ENCODE measurements at places on chromosomes 5 and 9.

DNA sequence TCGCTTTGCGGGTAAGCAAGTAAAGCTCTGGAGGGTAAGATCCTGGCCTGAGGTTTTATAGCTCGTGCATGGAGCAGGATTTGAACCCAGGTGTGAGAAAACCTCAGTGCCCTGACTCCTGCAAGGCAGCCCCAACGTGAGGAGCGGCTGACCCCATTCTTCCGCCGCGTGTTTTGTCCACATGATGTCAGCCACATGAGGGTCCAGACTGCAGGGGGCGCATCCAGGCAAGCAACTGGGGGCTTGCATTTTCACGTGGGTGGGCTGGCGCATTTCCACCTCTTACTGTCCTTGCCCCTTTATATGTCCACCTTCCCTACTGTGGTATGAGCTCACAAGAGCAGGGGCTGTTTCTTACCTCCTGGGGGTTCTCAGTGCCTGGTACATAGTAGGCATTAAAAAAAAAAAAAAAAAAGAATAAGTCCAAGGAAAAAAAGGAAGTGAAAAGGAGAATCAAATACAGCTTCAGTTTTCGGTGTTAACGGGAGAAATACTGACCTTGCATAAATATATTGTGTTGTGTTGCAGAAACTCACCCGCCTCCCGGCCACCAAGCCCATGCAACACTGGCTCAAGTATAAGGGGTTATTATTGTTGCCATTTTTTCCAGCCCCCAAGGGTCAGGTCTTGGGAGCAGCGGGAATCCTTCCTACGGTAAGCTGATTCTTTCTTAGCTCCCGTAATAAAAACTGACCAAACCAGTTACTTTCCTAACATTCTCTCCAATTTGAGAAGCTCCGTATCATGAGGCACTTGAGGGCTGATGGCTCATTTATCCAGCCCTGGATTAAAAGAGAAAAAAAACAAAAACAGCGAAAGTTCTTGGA, 15.0 kb downstream of the TLX3 start:
- DNase-seq = no peak

DNA sequence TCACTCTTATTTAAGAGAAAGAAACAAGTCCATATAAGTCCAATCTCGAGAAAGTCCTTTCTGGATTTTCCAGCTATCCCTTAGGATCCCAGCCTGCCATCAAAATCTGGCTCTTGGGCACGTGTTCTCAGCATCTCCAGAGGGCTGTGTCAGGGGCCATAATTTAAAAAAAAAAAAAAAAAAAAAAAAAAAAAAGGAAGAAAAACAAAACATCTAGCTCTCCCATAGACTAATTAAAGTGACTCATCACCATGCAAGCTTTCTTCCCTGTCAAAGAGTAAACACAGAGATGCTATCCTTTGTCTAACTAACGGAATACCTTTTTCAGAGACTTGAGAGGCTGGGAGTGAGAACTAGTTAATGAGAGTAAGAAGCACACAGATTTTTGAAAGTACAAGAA, 44.9 kb upstream of the MYO10 start:
- no peak for DNase-seq

DNA sequence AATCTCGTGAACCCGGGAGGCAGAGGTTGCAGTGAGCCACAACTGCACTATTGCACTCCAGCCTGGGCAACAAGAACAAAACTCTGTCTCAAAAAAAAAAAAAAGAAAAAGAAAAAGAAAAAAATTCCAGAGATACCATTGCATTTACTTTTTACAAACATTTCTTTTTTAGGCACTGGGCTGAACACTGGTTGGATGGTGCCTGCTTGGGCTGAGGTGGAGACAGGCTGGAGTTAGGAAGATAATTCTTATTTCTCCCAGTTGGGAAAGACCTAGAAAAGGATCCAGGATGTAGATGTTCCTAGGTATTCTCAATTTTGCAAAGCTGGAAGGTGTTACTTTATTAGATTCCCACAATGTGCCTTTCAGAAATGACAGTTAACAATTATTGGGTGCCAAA, 49.9 kb upstream of the JMY start:
- DNase-seq = no peak

DNA sequence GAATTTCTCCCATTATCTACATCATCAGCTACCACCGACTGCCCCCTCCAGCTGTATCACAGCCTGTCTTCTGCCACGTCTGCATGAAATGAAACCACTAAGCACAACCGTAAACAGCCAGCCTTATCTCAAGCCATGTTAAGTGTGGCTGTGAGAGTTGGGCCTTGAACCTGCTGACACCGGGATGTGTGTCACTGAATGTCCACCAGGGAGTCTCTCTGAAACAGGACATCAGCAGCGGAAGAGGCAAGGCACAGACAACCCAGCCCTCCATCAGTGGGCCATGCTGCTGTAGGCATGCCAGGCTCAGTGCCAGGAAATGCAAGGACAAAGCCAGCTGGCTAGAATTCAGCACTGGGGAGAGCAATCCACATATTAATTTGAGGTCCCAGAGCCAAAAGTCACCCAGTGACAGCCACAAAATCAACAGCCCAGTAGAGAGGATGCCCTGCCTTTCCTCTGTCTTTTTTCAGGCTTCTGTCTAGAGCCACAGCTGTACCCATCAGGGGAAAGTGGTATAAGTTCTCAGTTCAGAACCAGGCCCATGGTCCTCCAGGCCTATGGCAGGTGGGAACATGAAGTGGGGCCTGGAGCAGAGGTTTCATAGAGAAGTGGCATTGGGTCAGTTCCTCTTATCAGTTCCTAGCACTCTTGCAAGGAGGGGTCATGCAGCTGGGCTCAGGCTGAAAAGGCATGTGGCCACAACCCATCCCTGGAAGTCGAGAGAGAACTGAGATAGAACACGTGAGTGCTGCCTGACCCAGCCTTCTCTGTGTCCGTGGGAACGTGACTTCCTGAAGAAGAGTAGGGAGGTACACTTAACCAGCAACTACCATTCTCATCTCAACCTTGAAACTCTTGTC, 199.4 kb downstream of the ESM1 start:
- no peak for DNase-seq

DNA sequence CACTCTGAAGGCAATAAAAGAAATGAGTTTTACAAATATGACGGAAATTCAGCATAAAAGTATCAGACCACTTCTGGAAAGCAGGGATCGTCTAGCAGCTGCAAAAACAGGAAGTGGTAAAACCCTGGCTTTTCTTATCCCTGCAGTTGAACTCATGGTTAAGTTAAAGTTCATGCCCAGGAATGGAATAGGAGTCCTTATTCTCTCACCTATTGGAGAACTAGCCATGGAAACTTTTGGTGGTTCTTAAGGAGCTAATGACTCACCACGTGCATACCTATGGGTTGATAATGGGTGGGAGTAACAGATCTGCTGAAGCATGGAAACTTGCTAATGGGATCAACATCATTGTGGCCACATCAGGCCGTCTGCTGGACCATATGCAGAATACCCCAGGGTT, 93.5 kb upstream of the RGMB start:
- no peak for DNase-seq

DNA sequence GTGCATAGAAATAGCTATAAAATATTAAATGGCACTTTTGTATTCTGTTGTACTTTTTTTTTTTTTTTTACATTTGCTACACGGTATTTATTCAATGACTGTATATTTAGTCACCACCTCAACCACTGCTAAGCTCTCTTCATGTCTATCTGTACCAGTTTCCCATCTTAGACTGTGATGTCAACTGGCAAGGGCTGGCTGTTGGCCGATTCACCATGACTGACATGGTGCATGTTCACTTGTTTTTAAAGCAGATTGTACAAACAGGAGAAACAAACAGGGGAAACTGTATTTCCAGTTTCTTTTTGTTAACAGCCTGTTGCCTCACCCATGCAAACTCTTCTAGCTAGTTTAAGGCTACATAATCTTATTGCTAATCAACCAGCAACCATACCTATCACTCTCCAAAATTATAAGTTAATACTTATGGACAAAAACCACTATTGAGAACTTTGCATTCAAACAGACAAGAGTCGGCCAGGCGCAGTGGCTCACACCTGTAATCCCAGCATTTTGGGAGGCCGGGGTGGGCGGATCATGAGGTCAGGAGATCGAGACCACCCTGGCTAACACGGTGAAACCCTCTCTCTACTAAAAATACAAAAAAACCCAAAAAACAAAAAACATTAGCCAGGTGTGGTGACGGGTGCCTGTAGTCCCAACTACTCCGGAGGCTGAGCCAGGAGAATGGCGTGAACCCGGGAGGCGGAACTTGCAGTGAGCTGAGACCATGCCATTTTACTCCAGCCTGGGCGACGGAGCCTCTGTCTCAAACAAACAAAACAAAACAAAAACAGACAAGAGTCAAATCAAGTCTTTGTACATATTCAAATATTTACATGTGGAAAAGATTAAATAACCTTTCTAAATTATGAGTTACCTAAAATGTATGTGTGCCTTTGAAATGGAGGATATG, 13.2 kb downstream of the ZFAND5 start:
- DNase-seq = no peak

- DNase-seq = no peak
Observed at GRCh38 chr5:172107571-172107970, 80.5 kb downstream of the STK10 start.

- DNase-seq = no peak
Observed at GRCh38 chr9:71895955-71896354, 15.0 kb downstream of the ABHD17B start.

DNA sequence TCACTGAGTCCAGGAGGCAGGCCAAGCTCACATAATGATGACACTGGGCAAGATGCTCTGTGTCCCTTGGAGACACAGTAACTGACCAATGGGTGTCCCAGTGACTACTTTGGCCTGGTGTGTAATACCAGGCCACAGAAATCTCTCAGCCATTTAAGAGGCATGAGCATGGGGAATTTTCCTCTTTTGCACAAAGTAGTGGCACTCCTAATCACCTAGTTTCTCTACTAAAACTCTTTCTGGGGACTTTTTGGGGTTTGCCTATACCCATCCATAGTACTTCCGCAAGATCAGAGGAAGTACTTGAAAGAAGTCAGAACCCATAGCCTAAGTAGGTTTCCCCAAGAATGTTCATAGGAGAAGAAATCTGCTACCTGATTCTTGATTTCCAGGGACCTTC, 161.9 kb downstream of the ARSB start:
- DNase-seq = no peak

DNA sequence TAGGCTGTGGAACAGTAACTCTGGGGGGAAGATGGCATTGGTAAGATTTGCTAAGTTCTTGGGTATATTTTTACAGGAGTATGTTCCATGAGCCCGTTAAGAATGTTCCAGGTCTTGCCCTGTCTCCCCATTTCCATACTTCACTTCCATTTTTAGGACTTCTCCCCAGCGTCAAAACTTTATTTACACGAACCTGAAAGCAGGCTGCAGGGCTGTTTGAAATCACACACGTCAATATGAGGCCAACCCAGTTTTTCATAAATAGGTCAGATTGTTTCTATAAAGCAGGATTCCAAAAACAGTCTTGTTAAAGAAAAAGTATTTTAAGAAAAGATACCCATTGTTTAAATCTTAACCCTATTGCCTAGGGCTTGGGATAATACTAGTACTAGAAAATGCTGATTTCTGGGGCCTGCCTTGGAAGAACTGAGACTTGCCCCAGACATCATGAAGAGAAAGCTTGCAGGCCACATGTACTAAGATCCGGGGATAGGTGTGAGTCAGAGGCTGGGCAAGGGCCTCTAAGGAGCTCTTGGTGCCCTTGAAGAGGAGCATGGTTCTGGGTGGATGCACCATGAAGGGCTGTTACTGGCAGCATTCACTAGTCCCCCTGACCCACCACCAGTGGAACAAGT, 24.2 kb downstream of the TRIO start:
- DNase-seq = no peak

- DNase-seq = no peak
Observed at GRCh38 chr9:101387871-101388506, 3.2 kb upstream of the BAAT start.

DNA sequence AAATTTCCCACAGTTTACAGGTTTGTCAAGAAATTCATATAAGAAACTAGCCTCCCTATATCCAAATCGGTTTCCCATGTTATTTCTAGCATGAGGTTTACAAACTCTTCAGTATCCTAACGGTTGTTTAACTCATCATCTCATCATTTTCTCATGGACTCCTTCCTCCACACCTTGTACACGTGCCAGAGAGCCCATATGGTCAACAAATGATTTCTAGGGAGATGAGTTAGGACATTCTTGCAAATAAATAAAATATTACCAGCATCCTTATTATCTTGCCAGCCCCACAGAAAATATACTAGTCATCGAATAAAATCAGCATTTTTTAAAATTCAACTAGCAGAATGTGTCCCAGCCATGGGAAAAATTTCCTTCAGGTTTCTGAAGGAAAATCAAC, 285.2 kb downstream of the EBF1 start:
- no peak for DNase-seq
